ENCODE measurements at places on chromosomes 11 and 22.

DNA sequence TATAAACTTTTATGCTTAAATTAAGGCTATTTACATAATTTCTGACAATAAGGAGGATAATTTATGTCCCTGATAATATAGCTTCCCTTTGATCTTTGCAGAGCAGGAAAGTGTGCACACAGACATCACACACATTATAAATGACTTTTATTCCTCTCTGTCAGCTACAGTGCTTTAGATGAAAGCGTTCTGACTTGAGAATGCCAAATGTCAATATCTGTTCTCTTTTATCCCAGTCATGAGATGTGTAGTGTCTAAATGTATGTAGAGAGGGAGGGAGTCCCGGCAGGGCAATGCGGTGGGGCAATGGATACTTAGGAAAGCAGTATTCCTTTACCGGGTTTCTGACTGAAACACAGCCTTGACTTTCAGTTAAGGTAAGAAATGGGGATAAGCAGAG lies 225.4 kb upstream of the CHORDC1 start:
- no peaks in the 10 kb centered on the region for H3K36me3 ChIP-seq
- H3K27me3 ChIP-seq = no peaks in the 10 kb centered on the region
- no peak for DNase-seq
- no peak overlapping the region for H3K4me3 ChIP-seq

DNA sequence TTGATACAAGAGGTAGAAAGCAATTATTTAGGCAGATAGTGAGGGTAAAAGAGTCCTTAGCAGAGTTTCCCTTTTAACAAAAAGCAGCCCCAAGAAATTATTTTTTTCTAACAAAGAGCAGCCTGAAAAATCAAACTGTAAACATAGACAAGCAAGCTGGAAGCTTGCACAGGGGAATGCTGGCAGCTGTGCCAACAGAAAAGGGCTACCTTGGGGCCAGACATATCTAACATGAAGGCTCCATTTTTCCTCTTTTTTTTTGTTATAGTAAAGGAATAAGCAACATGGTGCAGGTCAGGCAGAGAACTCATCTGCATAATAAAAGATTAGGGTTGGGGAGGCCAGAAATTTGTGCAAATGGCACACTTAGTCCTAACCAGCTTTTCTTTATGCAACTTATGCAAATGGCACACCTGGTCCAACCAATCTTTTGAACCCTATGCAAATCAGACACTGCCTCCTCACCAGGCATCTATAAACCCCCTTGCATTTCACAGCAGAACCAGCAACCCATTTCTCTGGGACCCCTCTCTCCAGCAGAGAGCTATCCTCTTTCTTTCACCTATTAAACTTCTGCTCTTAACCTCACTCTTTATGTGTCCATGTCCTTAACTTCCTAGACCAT lies 41.8 kb downstream of the PDGFD start:
- no peaks in the 10 kb centered on the region for H3K4me1 ChIP-seq
- no peaks in the 10 kb centered on the region for H3K36me3 ChIP-seq
- no peak overlapping the region for H3K27ac ChIP-seq

GRCh38 chr11:33089776-33090175 lies 50.4 kb downstream of the TCP11L1 start:
- no peaks in the 10 kb centered on the region for H3K4me1 ChIP-seq
- no peaks in the 10 kb centered on the region for H3K27me3 ChIP-seq
- H3K27ac ChIP-seq = no peak overlapping the region
- no peak overlapping the region for H3K4me3 ChIP-seq

- peaks cover 28% of the 10 kb centered on the region for H3K27me3 ChIP-seq
- H3K4me3 ChIP-seq = peak overlapping the region; percentile 100
- peaks cover 67% of the 10 kb centered on the region for H3K36me3 ChIP-seq
- H3K27ac ChIP-seq = peak overlapping the region; percentile 99
- H3K4me1 ChIP-seq = peaks cover 71% of the 10 kb centered on the region
- peak; percentile 69 for DNase-seq
Measured at GRCh38 chr11:65424205-65425104, 1.9 kb downstream of the NEAT1 start.

DNA sequence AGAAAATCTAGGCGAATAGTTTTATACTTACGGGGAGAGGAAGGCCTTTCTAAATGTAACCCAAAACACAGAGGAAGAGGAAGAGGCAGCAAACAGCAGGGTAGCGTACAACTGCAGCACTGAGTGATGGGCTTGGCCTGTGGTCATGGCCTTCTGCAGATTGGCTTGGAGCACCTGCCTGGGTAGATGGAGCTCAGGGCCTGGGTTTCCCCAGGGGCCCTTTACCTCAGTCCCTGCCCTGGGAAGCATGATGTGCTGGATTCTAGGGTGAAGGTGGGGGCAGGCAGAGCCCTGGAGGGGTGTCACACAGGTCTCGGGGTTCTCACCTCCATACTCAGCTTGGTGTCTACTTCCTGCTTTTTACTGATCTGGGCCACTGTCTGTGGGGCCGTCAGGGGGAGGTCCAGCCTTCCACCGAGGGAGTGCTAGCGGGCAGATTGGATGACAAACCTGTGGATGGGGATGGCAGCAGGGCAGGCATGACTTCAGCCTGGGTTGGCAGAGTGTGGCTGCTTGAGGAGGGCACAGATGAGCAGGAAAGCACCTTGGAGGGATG lies 27.7 kb upstream of the CHRM1 start:
- peaks cover 21% of the 10 kb centered on the region for H3K27me3 ChIP-seq
- H3K27ac ChIP-seq = no peak overlapping the region
- no peaks in the 10 kb centered on the region for H3K4me1 ChIP-seq
- no peaks in the 10 kb centered on the region for H3K36me3 ChIP-seq
- DNase-seq = no peak

- H3K4me3 ChIP-seq = no peak overlapping the region
- no peaks in the 10 kb centered on the region for H3K27me3 ChIP-seq
- no peak overlapping the region for H3K27ac ChIP-seq
- no peaks in the 10 kb centered on the region for H3K36me3 ChIP-seq
Measured at GRCh38 chr11:79794484-79795393, 353.9 kb upstream of the TENM4 start.

DNA sequence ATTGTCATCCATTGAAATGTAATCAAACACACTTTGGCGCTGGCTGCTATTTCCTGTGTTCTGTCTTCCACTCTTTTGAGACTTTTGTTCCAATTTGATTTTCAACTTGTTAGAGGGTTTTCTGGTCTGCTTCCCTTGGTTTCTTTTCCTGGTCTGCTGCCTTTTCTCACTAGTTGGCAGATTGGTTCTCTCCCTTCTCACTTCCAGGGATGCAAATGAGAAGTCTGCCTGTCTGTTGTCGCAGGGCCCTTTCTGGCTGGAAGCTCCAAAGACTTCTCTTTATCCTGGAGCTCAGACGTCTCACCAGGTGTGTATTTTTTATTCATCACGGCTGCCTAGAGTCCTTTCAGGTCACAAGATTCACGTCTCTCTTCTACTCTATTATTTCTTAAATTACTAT lies 84.0 kb downstream of the RPS6KA4 start:
- no peak overlapping the region for H3K4me3 ChIP-seq
- H3K27me3 ChIP-seq = peaks cover 12% of the 10 kb centered on the region
- no peak overlapping the region for H3K27ac ChIP-seq
- DNase-seq = no peak
- H3K36me3 ChIP-seq = no peaks in the 10 kb centered on the region
- peaks cover 2% of the 10 kb centered on the region for H3K4me1 ChIP-seq

DNA sequence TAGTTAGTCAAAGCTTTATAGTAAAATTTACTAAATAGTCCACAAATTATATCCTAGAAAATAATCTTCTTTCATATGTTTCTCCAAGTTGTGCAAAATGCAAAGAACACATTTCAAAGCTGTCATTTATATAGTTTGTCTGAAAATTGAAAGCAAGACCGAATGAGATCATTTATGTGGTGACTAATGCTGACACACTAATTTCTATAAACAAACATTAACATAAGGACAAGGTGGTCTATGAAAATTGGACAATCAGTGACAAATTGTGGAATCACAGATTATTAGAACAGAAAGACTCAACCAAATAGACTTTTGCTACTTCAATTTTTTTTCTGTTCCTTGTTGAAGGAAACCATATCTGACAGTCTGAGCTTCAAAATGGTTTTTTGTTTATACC lies 1056.1 kb downstream of the LRRC4C start:
- no peak overlapping the region for H3K27ac ChIP-seq
- no peak overlapping the region for H3K4me3 ChIP-seq
- no peaks in the 10 kb centered on the region for H3K4me1 ChIP-seq
- no peaks in the 10 kb centered on the region for H3K27me3 ChIP-seq

- H3K27ac ChIP-seq = no peak overlapping the region
- H3K4me1 ChIP-seq = no peaks in the 10 kb centered on the region
- no peak for DNase-seq
- no peak overlapping the region for H3K4me3 ChIP-seq
- H3K27me3 ChIP-seq = no peaks in the 10 kb centered on the region
Measured at GRCh38 chr11:2579315-2580060, 120.3 kb downstream of the KCNQ1OT1 start.

DNA sequence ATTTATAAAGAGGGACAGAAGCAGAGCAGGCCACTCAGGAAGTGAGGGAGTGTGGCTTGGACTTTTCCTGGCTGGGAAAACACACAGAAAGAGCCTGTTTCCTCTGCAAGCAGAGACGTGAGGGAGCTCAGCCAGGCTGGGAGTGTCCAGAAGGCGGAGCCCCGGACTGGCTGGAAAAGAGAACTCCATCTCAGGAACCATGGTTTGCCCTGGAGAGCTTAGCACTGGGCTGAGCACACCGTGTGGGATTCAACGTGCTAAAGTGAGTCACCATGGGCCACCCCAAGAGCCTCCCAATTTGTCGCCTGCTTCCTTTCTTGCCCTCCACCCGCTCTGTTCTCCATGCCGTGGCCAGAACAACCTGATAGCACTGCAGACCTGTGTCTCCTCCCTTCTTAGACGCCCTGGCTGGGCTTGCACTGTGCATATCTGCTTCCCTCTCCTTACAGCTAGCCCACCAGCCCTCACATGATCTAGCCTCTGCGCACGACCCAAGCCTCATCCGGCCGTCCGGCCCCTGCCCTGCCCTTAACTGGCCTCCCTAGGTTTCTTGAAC lies 51.8 kb downstream of the GALNT18 start:
- no peaks in the 10 kb centered on the region for H3K27me3 ChIP-seq
- no peak overlapping the region for H3K27ac ChIP-seq
- no peak for DNase-seq
- no peak overlapping the region for H3K4me3 ChIP-seq

- peak overlapping the region; percentile 97 for H3K27ac ChIP-seq
- no peaks in the 10 kb centered on the region for H3K27me3 ChIP-seq
Measured at GRCh38 chr11:46118702-46119351, 2.4 kb downstream of the PHF21A start.

GRCh38 chr11:100550298-100550697 lies 136.8 kb upstream of the ARHGAP42 start:
- no peak overlapping the region for H3K4me3 ChIP-seq
- H3K36me3 ChIP-seq = no peaks in the 10 kb centered on the region

DNA sequence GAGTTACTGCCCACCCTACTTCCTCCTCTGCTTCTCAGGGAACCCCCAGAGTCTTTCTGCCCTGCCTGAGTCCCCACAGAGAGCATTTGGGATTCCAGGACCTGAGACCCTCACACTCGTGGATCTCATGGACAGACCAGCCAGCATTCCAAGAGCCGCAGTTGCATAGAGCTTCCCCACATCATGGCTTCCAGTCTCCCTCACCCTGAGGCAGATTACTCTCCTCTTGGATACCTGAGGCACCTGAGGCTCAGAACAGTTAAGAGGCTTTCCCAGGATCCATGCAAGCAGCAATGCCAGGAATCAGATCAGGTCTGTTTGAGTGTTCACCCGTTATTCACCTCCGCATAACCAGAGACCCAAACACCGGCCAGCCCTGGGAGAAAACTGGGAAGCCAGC lies 102.2 kb downstream of the TRIM29 start:
- no peak overlapping the region for H3K4me3 ChIP-seq
- no peaks in the 10 kb centered on the region for H3K36me3 ChIP-seq
- no peaks in the 10 kb centered on the region for H3K4me1 ChIP-seq
- DNase-seq = no peak
